ENCODE measurements at places on chromosomes 7 and 10.

- DNase-seq: no peak
These were observed 90.1 kb downstream of the NPSR1 start for GRCh38 chr7:34747867-34748727.

DNA sequence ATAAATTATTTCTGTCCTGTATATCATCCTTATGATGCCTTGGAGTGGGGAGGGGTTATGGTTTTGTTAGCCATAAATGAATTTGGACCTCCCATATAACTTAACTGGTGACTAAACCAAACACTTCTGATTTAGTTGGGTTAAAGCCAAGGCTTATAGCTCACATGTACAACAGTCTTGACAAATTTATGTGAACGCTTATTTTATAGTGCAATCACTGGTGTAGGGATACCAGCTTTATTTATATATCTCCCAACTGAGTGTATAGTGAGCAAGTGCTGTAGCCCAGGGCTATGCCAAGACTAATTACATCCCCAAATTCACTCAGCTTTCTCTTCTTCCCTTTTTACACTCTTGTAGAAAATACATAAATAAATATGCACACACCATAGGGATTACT, 956.2 kb downstream of the SORCS3 start:
- no peak for DNase-seq

- DNase-seq: no peak
These were observed 384.1 kb downstream of the NXPH1 start for GRCh38 chr7:8817448-8818036.

GRCh38 chr10:18583575-18584270, 67.7 kb downstream of the NSUN6 start:
- DNase-seq: no peak

GRCh38 chr7:31948029-31948428, 122.2 kb downstream of the PDE1C start:
- DNase-seq: no peak

GRCh38 chr7:69166979-69167516, 431.2 kb upstream of the AUTS2 start:
- DNase-seq: no peak

DNA sequence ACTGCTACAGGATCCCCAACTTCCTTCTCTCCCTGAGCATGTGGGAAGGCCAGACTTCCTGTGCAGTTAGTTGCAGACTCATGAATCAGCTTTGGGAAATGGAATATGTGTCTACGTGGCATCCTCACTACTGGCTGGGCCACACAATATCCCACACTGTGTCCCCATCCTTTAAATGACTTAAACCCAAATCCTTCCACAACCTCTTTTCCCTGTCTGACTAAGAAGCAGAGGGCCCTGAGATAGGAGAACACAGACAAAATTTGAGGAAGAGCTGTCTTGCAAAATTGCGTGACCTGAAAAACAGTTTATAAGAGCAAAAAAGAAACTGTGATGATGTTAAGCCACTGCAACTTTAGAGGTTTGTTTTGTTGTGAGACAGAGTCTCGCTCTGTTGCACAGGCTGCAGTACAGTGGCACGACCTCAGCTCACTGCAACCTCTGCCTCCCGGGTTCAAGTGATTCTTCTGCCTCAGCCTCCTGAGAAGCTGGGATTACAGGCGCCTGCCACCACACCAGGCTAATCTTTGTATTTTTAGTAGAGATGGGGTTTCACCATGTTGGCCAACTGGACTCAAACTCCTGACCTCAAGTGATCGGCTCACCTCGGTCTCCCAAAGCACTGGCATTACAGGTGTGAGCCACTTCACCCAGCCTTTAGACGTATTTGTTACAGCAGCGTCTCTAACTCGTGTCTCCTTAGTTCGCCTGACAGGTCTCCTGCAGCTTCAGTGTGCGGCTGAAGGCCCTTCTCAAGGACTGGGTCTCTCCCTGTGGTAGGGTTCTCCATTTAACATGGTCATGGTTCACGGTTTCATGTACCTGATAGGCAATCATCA, 46.9 kb upstream of the SFMBT2 start:
- DNase-seq: no peak

GRCh38 chr10:47092376-47092775, 181.1 kb downstream of the PTPN20 start:
- DNase-seq: no peak

DNA sequence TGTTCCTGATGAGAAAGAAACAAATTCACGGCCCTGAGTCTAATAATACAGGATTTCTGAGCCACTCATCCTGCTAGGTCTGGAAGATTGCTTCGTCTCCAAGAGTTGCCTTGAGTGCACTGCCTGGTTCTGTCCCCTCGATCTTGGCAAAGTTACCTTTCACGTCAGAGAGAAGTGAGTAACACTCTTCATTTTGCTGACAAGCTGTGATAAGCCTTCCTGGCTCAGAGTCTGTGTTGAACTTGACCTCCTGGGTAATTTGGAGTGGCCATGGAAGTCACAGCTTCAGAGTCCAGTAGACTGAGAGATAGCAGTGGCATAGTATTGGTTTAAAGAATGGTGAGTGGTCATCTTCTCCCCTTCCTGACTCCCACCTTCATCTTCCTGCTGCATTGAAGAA, 64.7 kb upstream of the LRGUK start:
- DNase-seq: no peak

DNA sequence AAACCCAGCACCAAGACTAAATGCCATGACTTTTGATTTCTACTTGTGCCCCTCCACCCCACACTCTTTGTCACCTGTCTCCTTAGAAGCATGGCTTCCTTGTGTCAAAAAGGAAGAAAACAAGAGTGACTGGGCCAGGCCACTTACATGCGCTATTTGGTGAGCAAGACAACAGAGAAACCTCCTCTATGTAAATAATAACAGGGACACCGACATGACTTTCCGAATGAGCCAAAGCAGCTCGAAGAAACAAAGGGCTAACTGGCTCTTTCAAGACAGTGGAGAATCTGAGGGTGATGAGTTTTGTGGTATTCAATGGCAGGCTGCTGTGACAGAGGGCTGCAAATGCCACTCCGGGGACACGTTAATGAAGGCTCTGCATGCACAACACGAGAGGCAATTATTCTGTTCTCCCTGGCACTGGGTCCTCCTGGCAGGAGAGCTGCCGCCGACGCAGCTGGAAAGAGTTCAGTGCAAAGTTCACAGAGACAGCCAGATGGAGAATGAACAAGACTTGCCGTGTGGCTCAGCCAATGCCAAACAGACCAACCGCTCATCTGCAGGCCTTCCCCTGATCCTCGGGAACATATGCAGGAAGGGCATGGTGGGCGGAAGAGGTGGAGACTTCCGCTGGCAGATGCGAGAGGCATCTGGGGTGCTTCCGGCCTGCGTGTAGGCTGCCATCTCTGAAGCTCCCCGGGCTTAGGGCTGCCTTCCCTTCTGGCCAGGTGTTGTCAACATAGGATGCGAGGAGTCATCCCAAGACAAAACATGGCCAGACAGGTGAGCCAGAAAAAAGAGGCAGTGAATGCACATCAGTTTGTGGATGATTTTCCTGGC, 59.1 kb upstream of the SMNDC1 start:
- no peak for DNase-seq

DNA sequence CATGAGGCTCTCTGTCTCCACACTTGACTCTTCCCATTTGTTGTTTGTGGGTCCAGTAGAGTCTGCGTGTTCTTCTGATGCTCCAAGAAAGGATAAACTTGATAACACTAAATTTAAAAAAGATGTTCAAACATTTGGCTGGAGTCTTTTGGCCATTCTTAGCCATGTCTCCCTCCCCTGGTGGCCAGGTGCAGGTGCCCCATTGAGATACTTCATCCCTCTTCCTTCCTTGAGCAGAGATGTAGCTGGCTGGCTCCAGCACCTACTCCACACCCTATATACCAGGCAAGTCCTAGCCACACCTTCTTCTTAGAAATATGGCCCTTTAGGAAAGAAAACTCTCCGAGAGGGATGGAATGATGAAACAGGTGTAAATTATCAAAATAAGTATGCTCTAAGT, 103.2 kb upstream of the GJD4 start:
- no peak for DNase-seq

GRCh38 chr7:43485580-43485979, 97.3 kb upstream of the STK17A start:
- no peak for DNase-seq

GRCh38 chr10:62996516-62996915, 136.6 kb upstream of the NRBF2 start:
- DNase-seq: no peak

DNA sequence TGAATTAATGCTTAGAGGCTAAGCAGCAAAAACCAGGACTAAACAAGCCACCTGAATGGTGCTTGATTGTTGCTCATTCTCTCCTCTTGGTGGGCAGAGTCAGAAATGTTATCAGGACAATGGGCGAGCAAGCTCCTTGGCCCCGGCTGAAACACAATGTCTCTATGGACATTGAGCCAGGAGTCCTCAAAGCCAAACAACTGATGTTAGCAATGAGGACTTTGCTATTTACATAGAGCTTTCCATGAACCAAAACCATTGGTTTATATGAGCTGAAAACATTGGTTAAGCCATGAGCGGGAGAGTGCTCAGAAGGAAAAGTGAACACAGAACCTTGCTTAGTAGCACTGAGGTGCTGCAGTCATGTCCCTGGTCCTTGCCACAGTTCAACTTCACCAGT, 21.5 kb upstream of the NPVF start:
- DNase-seq: no peak

- DNase-seq: no peak
These were observed 40.3 kb upstream of the TRIM8 start for GRCh38 chr10:102603946-102604345.

- peak; percentile 10 for DNase-seq
These were observed 675 bp upstream of the SCD start for GRCh38 chr10:100346351-100346764.

GRCh38 chr7:108128514-108128913, 1.6 kb downstream of the LAMB4 start:
- no peak for DNase-seq

DNA sequence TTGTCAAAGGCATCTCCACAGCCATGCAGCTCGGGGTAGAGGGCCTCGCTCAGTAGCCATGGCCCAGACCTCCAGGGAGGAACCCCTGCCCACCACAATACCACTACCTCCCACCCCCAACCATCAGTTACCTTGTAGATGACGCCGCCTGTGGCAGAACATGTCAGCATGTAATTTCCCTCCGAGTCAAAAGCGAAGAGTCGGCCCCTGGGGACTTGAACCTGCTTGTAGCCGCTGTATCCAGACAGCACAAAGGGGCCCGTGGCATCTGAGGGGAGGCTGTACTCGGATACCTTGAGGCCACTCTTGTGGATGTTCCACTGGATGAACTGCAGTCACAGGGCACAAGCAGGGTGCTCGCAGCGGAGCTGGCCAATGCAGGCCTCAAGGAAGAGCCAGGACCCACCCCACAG, 16.3 kb upstream of the CYREN start:
- DNase-seq: no peak

GRCh38 chr7:17242504-17242903, 55.9 kb upstream of the AHR start:
- DNase-seq: no peak

DNA sequence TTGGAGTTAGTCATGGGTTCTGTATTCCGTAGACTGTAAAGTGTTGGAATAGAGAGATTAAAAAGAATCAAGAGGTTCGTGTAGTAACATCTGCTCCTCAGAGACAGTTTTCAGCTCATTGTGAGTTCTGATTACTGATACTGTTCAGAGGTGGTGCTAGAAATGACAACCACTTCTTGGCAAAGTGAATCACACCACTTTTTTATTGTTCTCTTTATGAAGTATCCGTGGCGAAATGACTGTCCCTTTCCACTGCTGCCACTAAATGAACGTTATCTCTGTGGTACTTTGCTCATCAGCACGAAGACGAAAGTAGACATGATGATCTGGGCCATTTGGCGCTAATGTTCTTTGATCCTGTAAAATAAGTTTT, 860 bp downstream of the RPP30 start:
- no peak for DNase-seq

DNA sequence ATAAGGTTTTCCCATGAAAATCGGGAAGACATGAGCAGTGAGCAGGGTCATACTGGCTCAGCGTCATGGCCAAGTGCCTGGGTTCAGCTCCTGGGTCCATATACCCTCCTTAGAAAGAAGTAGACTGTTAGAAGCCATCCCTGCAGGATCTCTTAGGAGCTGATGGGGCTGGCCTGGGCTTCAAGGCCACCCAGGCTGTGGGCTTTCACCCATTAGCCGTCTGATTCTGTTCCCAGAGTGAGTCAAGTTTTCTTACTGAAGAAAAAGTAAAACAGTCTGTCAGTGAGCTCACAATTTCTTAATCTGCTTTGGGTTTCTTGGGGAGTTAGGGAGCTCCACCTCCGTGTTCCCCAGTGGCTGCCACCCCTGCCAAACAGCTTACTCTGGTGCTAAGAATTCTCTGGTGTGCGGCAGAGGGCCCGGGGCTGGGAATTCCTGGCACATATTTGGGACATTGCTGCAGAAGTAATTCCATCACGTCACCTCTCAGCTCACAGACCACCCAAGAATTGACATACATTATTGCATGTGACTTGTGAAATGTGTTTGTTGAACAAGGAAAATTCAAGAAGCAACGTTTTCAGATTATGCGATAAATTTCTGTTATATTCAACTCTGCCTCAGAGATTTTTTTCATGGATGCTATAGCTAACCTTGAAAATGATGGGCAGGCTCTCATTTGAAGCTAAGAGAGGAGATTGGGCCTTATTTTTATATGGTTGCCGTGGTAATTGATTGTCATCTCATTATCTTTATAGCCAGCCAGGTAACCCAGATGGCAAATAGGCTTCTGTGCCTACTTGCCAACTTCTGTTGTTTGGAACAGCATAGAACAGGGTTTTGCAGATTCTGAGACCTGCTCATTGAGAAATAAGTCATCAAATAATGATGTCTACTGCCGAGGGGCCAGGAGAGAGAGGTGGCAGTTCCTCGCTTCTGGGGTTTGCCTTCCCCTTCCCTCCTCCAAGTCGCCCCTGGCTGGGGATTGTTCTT, 166.4 kb downstream of the CHN2 start:
- no peak for DNase-seq

DNA sequence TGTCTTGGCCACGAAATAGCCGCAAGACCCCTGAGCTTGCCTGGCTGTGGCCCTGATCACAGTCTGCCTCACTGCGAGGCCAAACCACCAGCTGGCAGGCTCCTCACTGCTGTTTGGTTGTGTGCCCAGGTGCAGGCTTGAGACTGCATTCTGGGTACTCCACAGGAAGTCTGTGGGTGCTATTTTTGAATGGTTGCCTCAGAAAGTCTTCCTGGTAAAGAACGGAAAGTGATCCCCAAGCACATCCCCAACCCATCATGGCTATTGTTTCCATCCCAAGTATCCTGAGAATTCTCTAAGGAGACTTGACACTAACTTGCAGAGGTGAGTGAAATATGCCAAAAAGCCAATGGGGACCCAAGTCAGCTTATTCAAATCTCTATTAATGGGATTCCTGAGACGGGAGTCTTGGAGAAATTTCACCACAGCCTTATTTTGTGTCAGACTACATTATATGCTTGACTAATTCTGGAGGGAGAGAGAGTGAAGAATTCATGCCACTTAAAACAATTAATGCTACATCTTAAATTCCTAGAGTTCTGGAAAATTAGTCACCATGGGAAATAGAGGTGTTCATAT, 170.9 kb downstream of the RAMP3 start:
- DNase-seq: no peak

- no peak for DNase-seq
These were observed 24.4 kb downstream of the KMT2C start for GRCh38 chr7:152411389-152411788.

- DNase-seq: no peak
These were observed 2.2 kb downstream of the PVRIG start for GRCh38 chr7:100221767-100222444.

GRCh38 chr10:111171183-111171582, 94.4 kb downstream of the ADRA2A start:
- DNase-seq: no peak
